ENCODE measurements at places on chromosomes 1 and 21. TPM values are rescaled to one million over a fixed set of nuclear protein-coding genes. Genes with fewer than 3 reads are reported as not detected.

The SGIP1 gene
- 0.15 TPM for polyA plus RNA-seq

The TCHH gene
- polyA plus RNA-seq: not detected

The SLC1A7 gene
- not detected for polyA plus RNA-seq

The KRTAP24-1 gene
- not detected for polyA plus RNA-seq

The ATP1A4 gene
- polyA plus RNA-seq: 0.47 TPM

The LAMB3 gene
- polyA plus RNA-seq: 0.18 TPM

The SLC35F3 gene
- 5.3 TPM for polyA plus RNA-seq

The ZYG11A gene
- polyA plus RNA-seq: 0.25 TPM

The C1orf94 gene
- polyA plus RNA-seq: not detected

The SPRR2E gene
- polyA plus RNA-seq: not detected

The KCNQ4 gene
- 0.07 TPM for polyA plus RNA-seq

The CFAP74 gene
- not detected for polyA plus RNA-seq

The CYYR1 gene
- polyA plus RNA-seq: not detected

The ACKR1 gene
- 1.8 TPM for polyA plus RNA-seq

DNA sequence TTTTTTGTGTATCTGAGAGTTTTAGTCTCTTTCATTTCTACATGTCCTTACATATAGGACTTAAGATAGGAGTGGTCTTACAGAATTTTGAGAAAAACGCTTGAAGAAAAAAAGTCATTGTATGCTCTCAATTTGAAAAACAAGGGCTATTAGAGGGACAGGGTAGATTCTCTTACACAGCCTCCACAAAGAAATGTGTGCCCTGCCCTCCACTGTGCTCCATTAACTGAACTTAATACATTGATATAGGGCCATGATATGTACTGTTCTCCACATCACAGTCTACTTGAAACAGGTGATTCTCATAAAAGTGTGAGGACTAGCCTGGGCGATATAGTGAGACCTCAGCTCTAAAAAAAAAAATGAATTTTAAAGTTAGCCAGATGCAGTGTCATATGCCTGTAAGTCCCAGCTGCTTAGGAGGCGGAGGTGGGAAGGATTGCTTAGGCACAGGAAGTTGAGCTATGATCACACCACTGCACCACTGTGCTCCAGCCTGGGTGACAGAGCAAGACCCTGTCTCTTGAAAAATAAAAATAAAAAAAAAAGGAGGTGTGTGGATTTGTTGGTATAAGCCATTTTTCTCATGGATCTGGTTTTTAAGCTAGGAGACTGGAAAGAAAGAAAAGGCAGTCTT lies 77.0 kb downstream of the HMCN1 start:
- DNase-seq: no peak

- DNase-seq: peak; percentile 9
Measured at GRCh38 chr1:99644279-99645004, 1.5 kb upstream of the PALMD start.

DNA sequence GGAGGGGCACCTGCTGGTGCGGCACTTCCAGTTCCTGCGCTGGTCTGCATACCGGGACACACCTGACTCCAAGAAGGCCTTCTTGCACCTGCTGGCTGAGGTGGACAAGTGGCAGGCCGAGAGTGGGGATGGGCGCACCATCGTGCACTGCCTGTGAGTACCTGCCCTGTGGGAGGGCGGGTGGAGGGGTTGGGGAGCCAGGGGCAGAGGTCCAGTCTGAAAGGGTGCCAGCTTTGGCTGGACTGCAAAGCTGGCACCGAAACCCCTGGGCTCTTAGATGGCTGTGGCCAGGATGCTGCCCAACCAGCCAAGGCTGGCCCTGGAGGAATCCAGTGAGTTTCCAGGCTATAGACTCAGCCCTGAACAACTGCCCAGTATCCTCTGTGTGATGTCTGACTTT lies 87.3 kb downstream of the PTPRU start:
- no peak for DNase-seq

GRCh38 chr1:19312782-19313635 lies 883 bp downstream of the SLC66A1 start:
- DNase-seq: no peak

GRCh38 chr1:234875953-234876855 lies 252.4 kb downstream of the TOMM20 start:
- DNase-seq: no peak

- DNase-seq: peak; percentile 86
Measured at GRCh38 chr1:23910553-23911246, 2.5 kb downstream of the CNR2 start.

- DNase-seq: no peak
Measured at GRCh38 chr1:160260406-160261382, 1.7 kb downstream of the DCAF8 start.

DNA sequence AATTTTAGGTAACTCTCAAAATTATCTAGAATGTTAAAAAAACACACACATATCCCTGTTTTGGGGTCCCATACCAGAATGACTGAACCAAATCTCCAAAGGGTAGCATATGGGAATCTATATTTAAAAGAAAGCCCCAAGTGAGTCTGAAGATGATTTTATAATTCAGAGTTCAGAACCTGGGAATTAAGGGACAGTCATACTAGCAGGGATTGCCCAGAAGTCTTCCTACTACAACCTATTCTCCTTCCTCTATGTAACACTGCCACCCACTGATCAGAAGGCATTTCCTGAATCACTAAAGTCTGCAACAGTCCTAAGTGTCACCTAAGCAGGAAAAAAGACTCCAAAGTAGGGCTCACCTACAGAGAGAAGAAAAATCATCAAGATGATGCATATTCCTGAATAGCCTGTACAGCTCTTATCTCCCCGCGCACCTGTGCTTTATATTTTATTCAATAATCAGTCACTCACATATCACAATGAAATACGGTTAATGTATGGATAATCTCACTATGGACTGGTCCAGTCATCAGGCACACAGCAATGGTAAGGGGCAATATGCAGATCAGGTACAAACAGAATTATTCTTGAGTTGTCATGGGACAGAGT lies 4.9 kb downstream of the RGS1 start:
- peak; percentile 81 for DNase-seq

GRCh38 chr21:18089786-18090185 lies 154.8 kb upstream of the CHODL start:
- no peak for DNase-seq

GRCh38 chr21:36589352-36589971 lies 109.5 kb upstream of the SIM2 start:
- peak; percentile 16 for DNase-seq

- DNase-seq: no peak
Measured at GRCh38 chr1:98099501-98099900, 178.7 kb upstream of the DPYD start.

- no peak for DNase-seq
Measured at GRCh38 chr1:103576065-103576464, 4.7 kb downstream of the AMY2B start.

DNA sequence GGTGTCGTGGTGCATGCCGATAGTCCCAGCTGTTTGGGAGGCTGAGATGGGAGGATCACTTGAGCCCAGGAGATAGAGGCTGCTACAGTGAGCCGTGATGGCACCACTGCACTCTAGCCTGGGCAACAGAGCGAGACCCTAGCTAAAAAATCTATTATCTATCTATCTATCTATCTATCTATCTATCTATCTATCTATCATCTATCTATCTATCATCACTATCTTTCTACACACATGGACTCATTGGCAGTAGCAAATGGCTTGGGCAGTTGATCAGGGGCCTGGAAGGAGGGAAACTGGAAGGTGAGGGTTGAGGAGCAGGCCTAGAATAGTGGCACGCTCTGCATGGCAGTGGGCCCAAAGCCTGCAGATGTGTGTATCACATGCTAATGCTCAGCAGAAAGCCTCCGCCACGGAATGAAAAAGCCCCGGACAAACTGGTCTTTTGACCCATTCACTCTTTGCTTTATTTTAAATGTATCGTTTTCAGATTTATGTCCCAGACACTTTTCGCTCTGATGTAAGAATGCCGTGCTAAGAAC lies 7.3 kb upstream of the HUNK start:
- DNase-seq: no peak

DNA sequence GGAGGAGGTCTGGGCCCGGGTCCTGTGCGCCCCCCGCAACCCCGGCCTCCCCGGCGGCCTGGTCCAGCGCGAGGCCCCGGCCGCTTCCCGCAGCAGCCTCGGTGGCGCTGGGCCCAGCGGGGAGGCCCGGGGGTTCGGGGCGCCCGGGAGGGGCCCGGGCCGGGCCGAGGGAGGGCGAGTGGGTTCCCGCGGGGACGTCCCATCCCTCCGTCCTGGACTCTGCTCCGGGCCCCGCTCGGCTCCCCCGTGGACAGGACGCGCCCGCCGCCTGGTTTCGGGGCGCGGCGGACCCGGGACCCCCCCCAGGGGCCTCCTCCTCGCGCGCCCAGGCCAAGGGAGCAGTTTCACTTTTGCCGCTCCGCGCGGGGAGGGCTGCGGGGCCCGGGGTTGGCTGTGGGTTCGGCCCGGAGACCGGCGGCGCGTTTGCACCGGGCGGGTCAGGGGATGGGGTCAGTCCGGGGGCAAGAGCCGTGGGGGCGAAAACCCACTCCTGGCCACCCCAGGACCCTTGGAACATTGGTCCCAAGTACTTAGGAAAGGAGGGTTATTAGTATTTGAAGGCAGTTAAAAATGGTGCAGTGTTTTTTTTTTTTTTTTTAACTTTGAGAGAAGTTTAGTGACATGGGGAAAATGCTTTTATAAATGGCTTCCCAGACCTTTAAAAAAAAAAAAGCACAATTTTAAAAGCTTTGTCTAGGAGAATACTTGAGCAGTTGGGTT lies 677 bp downstream of the AGPAT3 start:
- DNase-seq: no peak

- DNase-seq: no peak
Measured at GRCh38 chr1:31432592-31433395, 19.8 kb downstream of the SERINC2 start.

DNA sequence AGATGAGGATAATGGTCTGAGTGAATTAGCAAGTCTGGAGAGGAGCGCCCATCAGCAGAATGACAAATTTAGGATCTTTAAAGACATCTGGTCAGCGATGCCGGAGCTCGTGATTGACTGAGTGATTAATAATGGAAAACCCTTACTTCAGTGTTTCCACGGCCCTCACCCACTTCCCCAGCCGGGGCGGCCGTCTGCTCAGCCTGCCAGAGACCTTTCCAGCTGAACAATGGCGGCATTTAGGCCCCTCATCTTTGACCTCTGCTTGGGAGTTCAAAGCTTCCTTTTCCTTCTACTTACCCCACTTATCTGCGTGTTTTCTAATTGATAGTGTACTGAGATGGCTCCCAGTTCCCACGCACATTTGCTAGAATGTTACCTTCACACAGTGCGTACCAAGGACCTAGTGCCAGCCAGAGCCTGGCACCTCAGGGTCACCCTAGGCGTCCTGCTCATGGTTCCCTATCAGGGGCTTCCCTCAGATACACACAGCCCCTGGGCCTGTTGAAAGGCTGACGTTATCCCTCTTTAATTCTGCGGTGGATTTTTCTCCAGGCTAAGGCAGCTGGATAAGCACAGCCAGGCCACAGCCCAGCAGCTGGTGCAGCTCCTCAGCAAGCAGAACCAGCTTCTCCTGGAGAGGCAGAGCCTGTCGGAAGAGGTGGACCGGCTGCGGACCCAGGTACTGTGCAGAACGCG lies 232.8 kb downstream of the SDCCAG8 start:
- no peak for DNase-seq

DNA sequence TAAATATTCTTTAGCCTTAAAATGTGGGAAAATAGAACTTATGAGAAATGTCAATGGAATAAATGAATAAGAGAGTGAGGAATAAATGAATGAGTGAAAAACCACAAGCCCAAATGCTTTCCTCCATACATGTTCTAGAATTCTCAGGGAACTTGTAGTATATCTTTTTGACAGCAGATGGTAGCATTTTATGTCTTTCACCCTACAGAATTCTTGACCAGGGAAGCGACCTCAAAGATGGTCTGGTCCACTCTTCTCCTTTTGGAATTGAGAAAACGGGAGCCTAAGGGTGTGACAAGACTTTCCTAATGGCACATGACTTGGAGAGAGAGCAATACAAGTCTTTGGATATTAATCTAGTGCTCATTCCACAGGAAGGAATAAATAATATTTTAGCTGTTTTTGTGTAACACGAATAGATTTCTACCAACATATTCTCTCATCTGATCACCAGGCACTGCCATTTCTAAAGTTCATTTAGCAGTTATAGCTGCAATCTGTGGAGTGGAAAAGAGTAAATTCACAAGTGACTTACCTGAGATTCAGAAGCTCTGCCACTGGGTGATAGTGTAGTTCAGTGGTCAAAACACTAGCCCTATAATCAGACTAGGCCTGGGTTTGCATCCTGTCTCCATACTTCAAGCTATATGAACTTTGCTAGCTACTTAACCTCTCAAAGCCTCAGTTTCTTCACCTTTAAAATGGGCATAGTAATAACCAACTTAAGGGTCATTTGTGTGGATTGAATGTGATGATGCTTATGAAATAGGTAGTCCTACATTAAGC lies 15.0 kb upstream of the F5 start:
- DNase-seq: peak; percentile 52

DNA sequence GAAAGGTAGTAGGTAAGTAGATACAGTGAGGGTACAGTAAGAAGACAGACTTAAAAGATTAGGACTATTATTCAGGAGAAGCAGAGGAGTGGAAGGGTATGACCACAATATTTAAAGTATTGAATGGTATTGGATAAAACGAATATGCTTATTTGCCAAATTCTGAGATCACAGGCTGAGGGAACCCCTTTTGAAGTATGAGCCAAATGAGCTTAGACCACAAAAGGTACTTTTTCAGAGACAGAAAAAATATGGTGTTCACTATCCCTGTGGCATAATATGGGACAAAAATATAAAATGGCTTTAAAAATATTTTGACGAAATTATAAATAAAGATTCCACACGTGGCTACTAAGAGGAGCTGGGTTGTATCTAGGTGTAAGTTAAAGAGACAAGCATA lies 880 bp upstream of the MTF2 start:
- DNase-seq: no peak

DNA sequence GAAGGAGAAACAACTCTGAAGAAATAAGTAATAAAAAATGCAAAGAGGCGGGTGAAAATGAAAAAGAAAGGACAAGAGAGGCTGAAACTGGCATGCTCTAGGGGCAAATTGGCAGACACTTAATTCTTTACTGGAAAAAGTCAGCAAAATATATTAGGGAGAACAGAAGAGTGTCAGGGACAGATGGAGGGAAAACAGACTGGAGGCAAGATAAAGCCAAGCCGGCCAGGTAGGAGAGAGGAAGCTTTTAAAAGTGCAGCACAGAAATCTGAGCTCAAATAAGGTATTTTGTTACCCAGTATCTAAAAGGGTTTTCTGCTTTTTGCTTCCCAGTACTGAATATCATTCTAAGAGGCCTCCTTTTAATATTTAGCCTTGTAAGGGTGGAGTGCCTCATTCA lies 339.3 kb downstream of the PAPPA2 start:
- DNase-seq: no peak
